ENCODE measurements at places on chromosomes 12 and 14.

DNA sequence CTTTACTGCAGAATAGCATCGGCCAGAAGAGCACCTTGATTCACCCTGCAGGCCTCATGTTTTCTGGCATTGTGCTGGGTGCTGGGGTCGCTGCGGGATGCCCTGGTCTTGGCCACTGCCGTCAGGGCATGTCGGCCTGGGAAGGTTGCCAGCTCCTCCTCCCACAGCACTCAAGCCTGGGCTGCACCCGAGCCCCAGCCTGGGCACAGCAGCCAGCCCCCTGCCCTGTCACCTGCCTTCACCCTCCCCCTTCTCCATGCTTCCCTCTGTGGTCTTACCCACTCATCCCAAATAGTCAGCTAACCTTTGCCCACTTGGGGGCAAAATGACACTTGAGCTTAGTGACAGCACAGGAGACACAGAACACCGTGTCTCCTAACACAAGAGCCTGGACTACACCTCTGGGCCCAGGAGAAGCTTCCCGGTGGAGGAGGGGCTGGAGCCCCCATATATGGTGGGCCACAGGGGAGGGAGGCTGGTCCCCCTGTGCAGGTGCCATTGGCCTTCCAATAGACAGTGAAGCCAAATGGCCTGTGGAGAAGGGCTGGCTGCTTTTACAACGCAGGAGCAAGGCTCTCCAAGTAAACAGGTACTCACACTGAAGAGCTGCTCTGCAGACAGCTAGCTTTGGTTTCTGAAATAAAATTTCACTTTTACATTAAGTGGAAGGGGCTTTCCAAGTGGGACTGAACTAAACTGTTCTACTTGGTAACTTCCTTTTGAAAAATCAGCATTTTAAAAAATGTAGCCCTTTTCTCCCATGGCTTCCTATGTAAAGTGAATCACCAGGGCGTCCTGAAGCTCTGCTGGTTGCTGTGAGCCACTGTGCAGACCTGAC lies 51.2 kb upstream of the AMN start:
- DNase-seq: no peak

- DNase-seq: no peak
Measured at GRCh38 chr14:96231526-96232130, 24.4 kb upstream of the BDKRB1 start.

GRCh38 chr12:25975682-25976081 lies 17.2 kb downstream of the RASSF8 start:
- no peak for DNase-seq

DNA sequence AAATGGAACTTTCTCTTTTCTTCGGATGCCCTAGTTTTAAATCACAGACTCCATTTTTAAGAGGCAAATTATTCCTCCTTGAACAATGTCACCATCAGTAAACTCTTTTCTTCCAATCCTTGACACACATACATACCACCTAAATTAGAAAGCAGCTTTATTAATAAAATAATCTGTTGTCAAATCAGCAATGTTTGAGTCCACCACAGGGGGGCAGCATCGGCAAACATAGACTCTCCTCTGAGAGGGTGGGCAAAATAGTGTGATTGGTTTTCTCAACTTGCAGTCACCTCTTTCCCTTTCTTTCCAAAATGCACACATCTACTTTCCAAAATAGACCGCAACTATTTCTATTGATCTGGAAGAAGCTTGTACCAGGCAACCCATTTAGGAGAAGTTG lies 438.4 kb upstream of the OR4E1 start:
- DNase-seq: peak; percentile 11

Data from ACHN (cell line).